ENCODE measurements at places on chromosomes 3 and 15. TPM values are rescaled to one million over a fixed set of nuclear protein-coding genes. Genes with fewer than 3 reads are reported as not detected.

Gene FANCD2
- total RNA-seq: 52.2 TPM

Gene SLC33A1
- total RNA-seq: 22.4 TPM

Gene CD96
- total RNA-seq: 0.20 TPM

Gene RPL4
- 1,859 TPM for total RNA-seq

Gene CADPS
- not detected for total RNA-seq

Gene PLSCR2
- total RNA-seq: not detected

Gene LRRC3B
- total RNA-seq: not detected

Gene GOLGA8R
- total RNA-seq: 1.4 TPM

Gene SEMA3B
- total RNA-seq: 92.6 TPM

Gene LRRC31
- total RNA-seq: not detected

Gene HRH1
- 9.2 TPM for total RNA-seq

Gene ARGFX
- not detected for total RNA-seq

Gene RNU6-1
- total RNA-seq: not detected

Gene FOXL2NB
- total RNA-seq: 0.18 TPM
